Activated CD4-positive, alpha-beta memory T cell treated with anti-CD3 and anti-CD28 coated beads for 36 hours (primary cell): ENCODE measurements at places on chromosomes 16 and 17. TPM values are rescaled to one million over a fixed set of nuclear protein-coding genes. Genes with fewer than 3 reads are reported as not detected.

OTOA gene
- total RNA-seq: not detected

DNA sequence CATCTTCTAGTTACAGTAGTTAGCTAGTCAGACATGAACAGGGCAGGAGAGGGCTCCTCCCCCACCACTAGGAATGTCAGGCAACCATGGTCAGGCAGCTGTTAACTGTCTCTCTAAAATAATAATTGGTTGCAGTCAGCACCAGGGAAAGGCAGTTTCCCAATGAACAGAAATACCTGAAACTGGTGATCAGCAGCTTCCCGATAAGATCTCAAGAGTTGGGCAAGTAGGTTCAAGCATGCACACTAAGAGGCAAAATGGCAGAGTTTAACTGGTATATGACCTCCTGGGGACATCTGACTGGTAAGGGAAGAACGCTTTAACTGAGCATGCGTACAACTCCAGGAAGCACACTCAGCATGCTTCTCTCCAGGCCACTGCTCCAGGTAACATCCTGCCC lies 12.6 kb upstream of the XYLT1 start:
- DNase-seq: no peak

GRCh38 chr16:50208460-50208931 lies 55.4 kb downstream of the TENT4B start:
- DNase-seq: no peak

DNA sequence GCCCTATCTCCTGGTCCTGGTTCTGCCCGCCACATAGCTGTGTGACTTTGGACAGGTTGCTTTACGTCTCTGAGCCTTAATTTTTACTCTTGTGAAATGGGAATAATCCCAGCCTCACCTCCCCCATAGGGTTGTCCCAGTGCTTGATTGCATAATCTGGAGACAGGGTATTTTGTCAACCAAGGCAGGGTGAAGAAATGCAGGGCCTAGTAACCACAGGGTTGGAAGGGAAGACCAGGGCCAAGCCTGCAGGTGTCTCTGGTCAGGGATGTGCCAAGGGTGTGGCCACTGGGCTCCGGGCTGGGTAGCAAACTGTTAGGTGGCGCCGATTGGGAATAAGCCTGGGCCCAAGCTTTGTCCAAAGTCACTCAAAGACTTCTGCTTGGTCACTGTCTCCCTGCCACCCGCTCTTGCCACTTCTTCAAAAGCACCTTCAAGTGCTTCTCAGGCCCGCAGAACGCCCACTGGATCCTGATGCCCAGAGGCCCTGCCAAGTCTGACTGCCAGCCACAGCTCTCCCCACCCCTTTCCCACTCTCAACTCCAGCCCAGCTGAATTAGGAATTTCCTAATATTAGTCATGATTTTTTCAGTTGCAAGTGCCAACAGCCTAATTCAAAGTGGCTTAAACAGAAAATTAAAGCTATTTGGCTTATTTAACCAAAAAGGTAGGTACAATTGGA lies 20.6 kb upstream of the COL1A1 start:
- no peak for DNase-seq

GRCh38 chr17:36496018-36496789 lies 9.7 kb downstream of the ZNHIT3 start:
- no peak for DNase-seq

DNA sequence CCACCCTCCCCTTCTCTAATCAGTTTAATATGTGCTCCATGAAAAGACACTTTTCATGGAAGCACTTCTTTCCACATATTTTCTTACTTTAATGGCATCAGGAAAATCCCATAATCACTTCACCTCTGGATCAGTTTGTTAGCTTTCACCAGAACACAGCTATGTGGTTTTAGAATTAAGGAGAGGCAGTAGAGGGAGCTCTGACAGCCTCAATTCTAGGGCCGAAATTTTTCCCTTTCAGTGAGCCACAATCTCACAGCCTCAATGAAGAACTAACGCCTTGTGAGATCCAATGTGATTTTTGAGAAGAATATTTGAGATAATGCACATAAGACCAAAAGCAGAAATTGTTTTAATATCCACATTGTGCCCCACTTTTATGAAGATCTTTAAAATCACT lies 1494.0 kb upstream of the CDH8 start:
- DNase-seq: no peak

GRCh38 chr16:88524973-88525662 lies 45.1 kb upstream of the ZC3H18 start:
- DNase-seq: no peak

GRCh38 chr17:66537502-66537901 lies 235.1 kb downstream of the PRKCA start:
- no peak for DNase-seq

DNA sequence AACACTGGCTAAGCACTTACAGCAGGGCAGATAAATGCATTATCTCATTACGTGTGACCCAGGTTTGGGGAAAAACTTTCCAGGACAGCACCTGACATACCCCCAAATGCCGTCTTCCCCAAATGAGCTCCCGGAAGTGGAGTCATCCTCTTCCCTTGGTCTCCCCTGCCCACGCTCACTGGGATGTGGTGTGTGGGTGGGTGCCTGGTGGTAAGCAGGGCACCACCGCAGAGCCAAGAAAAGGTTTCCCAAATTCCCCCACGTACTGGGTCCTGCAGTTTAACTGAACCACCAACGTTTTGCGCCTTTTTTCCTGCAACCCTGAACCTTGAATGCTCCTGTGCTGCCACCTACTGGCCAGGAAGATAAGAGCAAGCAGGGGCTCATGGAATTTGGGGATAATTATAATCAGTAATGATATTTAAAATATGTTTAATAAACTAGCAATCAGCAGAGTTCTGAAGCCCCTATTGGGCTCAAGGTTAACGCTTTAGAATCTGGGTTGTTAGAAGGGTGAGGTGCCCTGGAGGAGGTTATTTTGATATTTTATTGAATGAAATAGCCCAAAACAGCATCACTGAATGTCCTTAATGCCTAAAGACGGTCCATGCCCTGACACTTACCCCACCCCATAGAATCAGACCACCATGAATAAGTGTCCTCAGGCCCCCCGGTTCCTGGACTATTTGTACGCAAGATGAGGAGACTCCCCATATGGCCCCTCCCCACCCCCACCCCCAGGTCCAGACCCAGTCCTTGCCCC lies 8.0 kb downstream of the SPPL2C start:
- DNase-seq: peak; percentile 65

DNA sequence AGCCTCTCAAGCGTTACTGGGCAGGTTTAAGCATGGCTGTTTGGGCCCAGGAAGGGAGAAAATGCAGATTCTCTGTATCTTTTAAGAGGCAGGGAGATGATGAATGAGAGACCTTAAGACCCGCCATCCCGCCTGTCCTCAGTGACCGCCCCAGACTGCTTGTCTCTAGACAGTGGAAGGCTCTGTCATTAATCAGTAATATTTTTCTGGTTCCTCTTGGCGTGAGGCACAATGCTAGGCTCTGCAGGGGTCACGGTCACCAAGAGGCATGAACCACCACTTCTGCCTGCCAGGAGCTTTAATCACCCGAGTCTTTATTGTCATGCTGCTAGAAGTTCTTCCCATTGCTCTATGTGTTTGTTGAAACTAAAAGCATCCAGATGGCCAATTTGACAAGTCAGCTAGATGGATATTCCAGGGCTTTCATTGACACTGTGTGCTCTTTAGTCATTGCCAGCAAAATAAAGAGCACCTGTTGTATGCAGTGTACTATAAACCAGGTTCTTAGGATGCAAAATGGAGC lies 3.2 kb downstream of the SLC6A2 start:
- DNase-seq: no peak

GRCh38 chr17:34487626-34488025 lies 91.8 kb upstream of the TMEM132E start:
- no peak for DNase-seq

GRCh38 chr17:55872374-55872773 lies 121.5 kb downstream of the PCTP start:
- DNase-seq: no peak

DNA sequence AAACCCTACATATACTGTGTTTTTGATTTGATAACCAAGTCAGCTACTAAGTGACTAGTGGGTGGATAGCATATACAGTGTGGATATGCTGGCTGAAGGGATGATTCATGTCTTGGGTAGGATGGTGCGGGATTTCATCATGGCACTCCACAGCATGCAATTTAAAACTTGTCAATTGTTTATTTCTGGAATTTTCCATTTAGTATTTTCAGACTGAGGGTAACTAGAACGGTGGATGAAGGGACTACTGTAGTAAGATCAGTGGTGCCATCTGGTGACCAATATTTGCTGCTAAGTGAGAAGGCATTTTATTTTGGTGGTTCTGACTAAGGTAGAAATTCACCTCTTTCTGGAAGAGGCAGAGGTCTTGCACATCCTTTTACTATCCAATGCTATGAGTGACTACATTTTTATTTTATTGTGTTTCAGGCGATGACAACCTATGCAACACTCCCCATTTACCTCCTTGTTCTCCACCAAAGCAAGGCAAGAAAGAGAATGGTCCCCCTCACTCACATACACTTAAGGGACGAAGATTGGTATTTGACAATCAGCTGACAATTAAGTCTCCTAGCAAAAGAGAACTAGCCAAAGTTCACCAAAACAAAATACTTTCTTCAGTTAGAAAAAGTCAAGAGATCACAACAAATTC lies 3.1 kb downstream of the CDC6 start:
- DNase-seq: peak; percentile 29

DNA sequence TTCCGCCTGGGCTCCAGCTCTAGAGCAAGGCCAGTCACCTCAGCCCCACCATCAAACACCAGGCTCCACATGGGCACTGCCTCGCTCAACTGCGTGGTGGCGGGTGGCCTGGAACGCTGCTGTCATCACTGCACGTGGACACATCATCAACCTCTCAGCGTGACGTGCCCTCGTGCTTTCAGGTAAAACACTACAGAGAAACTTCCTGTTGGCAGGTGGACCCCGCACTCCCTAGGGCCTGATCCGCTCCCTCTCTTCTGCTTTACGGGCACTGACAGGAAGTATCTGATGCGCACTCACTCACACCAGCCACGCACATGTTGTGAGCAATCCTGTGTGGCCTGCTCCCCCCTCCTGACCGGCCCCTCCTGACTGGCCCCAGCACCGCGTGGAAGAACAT lies 87.4 kb downstream of the ANKRD11 start:
- peak; percentile 44 for DNase-seq

DNA sequence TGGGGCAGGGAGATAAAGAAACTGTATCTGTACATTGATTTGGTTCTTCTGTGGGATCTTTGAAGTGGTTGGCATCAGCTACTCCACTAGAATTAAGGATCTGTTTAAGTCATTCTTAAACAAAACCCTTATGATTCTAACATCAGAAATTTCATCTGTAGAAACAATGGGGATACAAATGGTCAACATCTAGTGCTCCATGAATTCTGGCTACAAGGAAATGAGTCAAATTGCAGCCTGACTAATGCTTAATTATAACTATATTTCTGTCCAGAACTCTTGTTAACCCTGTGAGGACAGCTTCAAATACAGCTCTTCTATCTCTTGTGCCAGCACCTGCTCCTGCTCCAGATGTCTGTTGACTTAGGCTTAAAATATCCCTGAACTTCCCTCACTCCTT lies 13.9 kb upstream of the GINS3 start:
- no peak for DNase-seq

DNA sequence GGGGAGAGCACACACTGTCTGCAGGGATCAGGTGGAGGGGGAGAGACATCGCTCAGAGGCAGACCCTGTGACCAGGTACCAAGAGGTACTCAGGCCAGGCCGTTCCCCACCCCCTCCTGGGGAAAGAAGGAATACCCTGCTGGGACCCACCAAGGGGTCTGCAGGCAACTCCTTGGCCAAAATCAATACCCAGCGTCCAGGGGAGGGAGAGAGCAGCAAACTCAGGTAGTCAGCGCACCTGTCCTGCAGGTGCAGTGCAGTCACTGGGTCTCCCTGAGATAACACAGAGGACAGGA lies 57.5 kb upstream of the DOC2B start:
- no peak for DNase-seq

SCARF1 gene
- 3.2 TPM for total RNA-seq

COA3 gene
- 36.6 TPM for total RNA-seq

DNA sequence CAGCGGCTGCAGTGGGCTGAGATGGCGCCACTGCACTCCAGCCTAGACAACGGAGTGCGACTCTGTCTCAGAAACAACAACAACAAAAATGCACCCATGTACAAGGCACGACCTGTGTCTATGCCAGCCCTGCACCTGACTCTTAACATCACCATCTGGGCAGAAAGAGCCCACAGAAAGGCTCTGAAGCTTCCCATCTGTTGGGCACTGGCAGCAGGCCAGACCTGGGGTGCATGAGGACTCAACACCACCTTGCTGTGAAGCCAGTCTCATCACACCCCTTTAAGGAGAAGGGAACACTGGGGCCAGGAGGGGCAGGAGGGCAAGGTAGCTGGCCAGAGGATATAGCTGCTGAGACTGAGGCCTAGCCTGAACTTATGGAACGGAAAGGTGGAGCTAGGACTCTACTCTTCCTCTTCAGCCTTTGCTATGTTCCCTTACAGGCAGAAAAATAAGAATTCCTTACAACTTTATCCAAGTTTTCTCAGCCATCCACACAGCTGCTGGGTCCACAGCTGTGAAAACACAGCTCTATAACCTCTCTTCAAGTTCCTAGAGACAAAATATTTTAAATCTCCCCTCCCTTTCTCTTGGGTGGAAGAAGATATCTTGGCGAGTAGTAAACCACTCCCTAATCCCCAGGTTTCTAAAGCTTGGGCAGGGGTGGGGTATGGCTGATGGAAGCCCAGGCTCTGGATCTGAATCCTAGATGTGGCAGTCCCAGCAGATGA lies 2.8 kb downstream of the ELOB start:
- DNase-seq: no peak

CXCL16 gene
- 3.1 TPM for total RNA-seq

- peak; percentile 83 for DNase-seq
These were observed 67.8 kb downstream of the C16orf78 start for GRCh38 chr16:49441366-49441780.
